ENCODE measurements at places on chromosomes 13 and 19. TPM values are rescaled to one million over a fixed set of nuclear protein-coding genes. Genes with fewer than 3 reads are reported as not detected.

Gene SLC25A41
- 0.14 TPM for total RNA-seq

Gene SMIM24
- not detected for total RNA-seq

Gene SPATA13
- 2.2 TPM for total RNA-seq

Gene HIF3A
- total RNA-seq: 0.17 TPM

Gene PDCD5
- 247 TPM for total RNA-seq

Gene SHISA2
- 1.9 TPM for total RNA-seq

Gene GSK3A
- total RNA-seq: 42.6 TPM

All from foreskin keratinocyte (primary cell).